CD4-positive, alpha-beta T cell treated with Interleukin-6 at 100 ng/mL for 8 hours (primary cell): ENCODE measurements at places on chromosomes 5 and 9.

DNA sequence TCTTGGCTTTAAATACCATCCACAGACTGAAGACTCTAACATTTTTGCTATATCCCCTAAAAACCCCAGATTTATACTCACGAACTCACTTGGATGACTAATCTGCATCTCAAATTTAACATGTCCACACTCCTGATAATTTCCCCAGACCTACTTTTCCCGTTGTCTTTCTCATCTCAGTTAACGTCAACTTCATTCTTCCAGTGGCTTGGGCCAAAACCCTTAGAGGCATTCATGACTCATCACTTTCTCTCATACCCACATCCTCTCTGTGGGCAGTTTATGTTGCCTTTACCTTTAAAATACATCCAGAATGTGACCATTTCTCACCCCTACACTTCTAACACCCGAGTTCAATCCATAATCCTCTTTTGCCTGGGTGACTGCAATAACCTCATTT, 96.7 kb downstream of the EDIL3 start:
- no peak for DNase-seq

DNA sequence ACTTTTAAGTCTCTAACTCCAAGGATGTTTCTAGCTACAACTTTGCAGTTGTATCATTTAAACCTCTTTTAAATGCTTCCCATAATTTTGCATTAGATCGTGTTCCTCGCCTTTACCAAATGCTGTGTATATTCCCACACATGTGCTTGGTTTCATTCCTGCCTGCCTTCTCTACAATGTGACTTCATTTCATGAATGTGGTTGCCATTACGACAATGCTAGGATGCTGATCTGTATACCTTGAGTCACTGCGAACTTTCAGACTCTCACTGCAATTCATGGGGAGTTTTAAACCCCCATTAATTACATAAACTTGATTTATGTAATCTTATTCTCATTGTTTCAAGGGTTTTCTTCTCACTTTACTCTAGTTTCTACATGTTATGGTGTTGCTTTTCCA, 50.3 kb downstream of the UBE2QL1 start:
- no peak for DNase-seq

DNA sequence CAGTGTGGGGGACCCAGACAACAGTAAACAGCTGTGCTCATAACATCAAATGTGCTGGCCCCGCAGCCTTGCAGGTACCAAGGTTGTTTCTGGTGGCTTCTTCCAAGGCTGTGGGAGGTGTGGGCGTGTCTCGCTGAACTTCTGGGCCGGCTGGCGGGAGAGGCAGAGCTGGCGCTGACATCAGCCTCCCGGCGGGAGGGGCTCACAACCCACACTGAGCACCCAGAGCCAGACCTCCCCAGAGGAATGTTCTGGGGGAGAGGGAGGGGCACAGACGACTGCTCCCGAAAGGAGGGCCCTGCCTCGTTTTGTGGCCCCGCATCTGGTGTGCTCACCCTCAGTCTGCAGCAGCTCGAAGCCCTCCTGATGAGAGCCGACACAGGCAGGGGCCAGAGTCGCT, 6.9 kb upstream of the SLC12A7 start:
- no peak for DNase-seq

- no peak for DNase-seq
These were observed 11.3 kb downstream of the PMPCA start for GRCh38 chr9:136421791-136422190.

- DNase-seq, result no peak
These were observed 439.9 kb downstream of the GADD45G start for GRCh38 chr9:90044710-90045151.

- DNase-seq, result no peak
These were observed 2025.5 kb upstream of the NUDT12 start for GRCh38 chr5:105587963-105588662.

GRCh38 chr9:74277532-74277931, 219.6 kb upstream of the RORB start:
- DNase-seq, result no peak

DNA sequence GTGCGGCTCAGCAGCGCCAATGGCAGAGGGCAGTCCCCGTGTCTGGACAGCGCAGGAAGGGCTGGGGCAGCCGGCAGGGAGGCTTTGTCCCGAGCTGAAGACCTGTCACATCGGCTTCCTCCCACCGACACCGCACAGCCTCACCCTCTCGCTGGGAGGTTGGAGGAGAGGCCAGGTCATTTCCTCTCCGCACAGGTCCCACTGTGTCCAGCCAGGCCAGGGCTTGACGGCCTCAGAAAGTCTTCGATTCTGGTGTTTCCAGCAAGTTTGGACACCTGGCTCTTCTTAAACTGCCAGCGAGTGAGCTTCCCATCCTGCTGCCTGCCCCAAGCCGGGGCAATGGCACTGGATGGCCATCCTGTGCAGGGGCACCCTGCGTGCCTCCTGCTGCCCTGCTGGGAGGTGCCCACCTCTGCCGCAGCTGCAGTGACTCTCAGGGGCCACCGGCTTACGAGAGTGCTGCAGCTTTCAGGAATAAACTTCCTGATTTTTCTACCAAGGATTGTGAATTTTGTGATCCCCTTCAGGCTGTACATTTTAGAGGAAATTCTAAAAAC, 33.9 kb downstream of the AHRR start:
- DNase-seq, result no peak

DNA sequence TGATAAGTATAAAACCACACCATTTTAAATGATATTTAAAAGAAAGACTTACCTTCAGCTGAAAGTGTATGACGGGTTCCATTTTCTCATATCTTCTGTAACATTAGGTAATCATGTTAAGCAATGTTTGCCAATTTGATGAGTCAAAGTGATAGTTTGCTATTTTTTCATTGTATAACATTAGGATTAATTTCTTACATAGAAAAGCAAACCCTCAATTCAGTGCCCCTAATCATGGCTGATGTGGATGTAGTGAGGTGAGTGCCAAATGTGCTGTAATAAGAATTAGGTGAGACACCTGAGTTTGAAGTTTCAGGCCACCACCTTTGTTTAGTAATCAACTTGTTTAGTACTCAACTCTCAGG, 68.0 kb downstream of the UNC13B start:
- no peak for DNase-seq

DNA sequence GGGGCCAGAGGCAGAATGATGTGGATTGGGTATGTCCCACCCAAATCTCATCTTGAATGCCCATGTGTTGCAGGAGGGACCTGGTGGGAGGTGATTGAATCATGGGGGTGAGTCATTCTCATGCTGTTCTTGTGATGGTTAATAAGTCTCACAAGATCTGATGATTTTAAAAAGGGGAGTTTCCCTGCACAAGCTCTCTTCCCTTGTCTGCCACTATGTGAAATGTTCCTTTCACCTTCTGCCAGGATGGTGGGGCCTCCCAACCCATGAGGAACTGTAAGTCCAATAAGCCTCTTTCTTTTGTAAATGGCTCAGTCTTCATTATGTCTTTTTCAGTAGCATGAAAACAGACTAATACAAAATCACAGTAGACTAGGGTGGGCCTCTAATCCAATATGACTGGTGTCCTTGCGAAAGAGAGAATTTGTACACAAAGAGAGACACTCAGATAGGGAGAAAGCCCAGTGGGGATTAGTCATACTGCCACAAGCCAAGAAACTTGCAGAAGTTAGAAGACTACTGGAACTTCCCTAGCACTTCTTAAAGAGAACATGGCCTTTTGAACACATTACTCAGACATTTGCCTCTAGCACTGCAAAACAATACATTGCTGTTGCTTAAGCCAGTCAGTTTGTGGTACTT, 68.4 kb downstream of the ANXA1 start:
- DNase-seq, result no peak

DNA sequence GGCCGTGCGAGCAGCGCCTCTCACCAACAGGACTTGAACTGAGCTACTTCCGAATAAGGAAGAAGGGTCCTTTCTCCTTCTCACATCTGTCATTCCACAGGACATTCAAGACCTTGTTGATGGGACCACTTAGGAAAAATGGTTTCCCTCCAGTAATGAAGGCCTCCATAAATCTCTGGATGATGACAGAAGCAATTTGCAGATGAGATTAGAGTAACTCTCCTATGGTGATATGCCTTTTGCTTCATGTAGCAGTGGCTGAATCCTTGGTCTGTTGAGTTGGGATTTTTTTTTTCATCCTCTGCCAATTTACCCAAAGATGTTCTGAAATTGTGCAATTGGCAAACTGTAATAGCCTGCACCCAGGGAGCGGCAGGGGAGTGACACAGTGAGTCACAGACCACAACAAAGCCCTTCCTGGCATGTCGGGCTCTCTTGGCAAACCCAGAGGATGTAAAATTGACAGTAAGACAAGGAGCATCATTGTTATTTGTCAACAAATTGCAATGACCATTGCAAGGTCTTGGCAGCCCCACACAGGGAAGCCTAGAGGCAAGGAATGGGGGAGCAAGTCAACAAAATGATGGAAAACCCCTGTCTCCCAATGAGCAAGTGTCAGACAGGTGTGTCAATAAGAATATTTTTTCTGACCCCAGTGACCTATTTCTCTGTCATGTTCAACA, 275.9 kb downstream of the ACTL7B start:
- DNase-seq, result no peak

DNA sequence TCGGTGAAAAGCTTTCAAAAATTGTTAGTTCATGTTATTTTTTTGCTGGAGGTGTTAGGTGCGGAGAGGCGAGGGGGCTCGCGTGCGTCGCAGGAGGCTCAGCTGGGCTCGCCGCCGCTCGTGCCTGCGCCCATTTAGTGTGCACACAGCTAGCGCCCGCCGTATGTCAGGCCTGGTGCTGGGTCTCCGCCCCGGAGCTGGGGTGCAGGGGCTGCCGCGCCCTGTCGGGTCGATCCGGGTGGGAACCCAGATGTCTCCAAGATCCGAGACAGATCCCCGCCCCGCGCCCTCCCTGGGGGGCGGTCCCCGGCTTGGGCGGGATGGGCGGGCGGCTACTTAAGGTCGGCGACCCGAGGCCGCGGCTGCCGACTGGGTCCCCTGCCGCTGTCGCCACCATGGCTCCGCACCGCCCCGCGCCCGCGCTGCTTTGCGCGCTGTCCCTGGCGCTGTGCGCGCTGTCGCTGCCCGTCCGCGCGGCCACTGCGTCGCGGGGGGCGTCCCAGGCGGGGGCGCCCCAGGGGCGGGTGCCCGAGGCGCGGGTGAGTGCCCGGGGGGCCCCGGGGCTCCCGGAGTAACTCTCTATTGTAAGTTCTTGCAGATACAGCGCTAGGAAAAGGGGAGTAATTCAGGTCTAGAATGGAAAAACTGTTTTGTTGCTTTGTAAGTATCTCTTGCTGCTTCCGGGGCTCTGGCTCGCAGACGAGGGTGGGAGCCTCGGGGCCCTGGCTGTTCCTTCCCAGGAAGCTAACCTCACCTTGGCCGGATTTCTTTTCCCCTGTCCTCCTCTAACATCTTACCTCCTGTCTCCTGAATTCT, 31.7 kb downstream of the GSN start:
- no peak for DNase-seq

GRCh38 chr5:71949772-71950171, 157.5 kb upstream of the MAP1B start:
- no peak for DNase-seq

- DNase-seq, result no peak
These were observed 23.2 kb upstream of the GARNL3 start for GRCh38 chr9:127241354-127241753.

- no peak for DNase-seq
These were observed 249.7 kb upstream of the NREP start for GRCh38 chr5:112006721-112007120.

GRCh38 chr5:114191441-114191840, 170.4 kb upstream of the KCNN2 start:
- DNase-seq, result no peak

GRCh38 chr5:116152169-116152568, 67.3 kb downstream of the COMMD10 start:
- DNase-seq, result no peak

- DNase-seq, result peak; percentile 71
These were observed 6.1 kb upstream of the DPM2 start for GRCh38 chr9:127943731-127944144.

DNA sequence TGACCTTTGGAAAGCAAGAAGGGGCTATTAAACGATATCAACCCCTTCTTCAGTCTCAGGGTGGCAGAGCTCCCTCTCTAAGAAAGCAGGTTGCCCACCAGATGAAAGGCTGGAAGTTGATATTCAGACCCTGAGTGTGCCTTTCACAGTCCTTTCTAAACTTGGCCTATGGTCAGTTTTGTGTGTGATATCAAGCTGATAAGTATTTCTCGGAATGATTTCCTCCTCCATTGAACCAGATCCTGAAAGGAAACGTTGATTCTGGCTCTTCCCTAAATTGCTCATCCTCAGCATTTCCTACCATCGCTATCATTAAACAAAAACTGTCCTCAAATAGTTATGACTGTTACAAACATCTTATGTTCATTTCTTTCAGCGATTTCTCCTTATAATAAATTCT, 130.4 kb downstream of the CEMIP2 start:
- no peak for DNase-seq

- DNase-seq, result no peak
These were observed 63.7 kb upstream of the ZNF622 start for GRCh38 chr5:16529306-16529705.

GRCh38 chr5:98906756-98907355, 22.0 kb downstream of the CHD1 start:
- DNase-seq, result no peak

GRCh38 chr5:173268750-173269432, 33.9 kb upstream of the NKX2-5 start:
- DNase-seq, result no peak

GRCh38 chr5:112087222-112087621, 330.2 kb upstream of the NREP start:
- no peak for DNase-seq

GRCh38 chr5:161064781-161065180, 212.8 kb upstream of the ATP10B start:
- DNase-seq, result no peak

- no peak for DNase-seq
These were observed 50.3 kb upstream of the SPTLC1 start for GRCh38 chr9:92165484-92165883.

GRCh38 chr5:138989720-138990119, 114.6 kb upstream of the LRRTM2 start:
- DNase-seq, result no peak

GRCh38 chr5:149405550-149406202, 26.6 kb upstream of the IL17B start:
- no peak for DNase-seq

GRCh38 chr5:80825786-80826460, 134.2 kb upstream of the RASGRF2 start:
- DNase-seq, result no peak

DNA sequence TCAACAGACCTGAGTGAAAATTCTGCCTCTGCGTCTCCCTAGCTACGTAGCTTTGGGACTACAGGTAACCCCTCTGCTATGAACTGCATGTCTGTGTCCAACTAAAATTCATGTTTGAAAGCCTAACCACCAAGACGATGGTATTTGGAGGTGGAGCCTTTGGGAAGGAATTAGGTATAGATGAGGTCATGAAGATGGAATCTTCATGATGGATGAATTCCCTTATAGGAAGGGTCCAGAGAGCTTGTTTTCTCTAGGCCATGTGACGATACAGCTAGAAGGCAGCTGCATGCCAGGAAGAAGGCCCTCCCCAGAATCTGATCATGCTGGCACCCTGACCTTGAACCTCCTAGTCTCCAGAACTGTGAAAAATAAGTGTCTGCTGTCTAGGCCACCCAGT, 296.4 kb downstream of the SLIT3 start:
- DNase-seq, result no peak

DNA sequence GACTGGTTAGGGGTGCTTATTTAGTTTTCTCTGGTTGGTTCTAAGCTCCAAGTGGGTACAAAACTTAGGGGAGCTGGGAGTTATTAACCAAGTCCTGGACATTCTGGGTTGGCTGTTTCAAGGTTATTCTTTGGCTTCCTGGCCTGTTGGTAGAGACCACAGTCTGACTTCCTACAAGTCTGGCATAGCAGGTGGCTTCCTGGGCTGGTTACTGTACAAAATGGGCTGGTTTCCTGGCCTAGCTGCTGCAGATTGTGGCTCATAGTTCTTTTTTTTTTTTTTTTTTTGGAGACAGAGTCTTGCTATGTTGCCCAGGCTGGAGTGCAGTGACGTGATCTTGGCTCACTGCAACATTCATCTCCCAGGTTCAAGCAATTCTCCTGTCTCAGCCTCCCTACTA, 46.3 kb upstream of the BARHL1 start:
- no peak for DNase-seq
